ENCODE measurements at places on chromosomes 4 and X.

GRCh38 chr4:56050625-56051024 is 101.9 kb downstream of the CEP135 start:
- no peak for DNase-seq

- DNase-seq, result no peak
Observed at GRCh38 chr4:89048906-89049601, 7.9 kb downstream of the FAM13A start.

DNA sequence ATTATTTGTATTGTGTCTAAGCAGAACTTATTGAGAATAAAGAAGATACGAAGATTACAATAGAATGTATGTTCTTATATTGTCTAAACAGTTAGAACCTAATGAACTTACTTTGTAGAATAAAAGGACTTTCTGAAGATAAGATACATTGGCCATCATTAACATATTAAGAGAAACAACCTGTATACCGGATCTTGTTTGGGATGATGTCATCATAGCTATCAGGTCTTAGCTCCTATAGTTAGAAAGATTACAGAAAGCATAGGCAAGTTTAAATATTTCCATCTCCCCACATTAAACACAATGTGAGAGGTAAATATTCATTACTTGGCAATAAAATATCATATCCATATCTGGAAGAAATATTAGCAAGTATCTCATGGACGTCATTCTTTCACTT is 282.3 kb downstream of the PACRGL start:
- no peak for DNase-seq

- no peak for DNase-seq
Observed at GRCh38 chr4:54402880-54403480, 173.9 kb downstream of the PDGFRA start.

GRCh38 chr4:41060352-41061334 is 153.7 kb downstream of the APBB2 start:
- no peak for DNase-seq

DNA sequence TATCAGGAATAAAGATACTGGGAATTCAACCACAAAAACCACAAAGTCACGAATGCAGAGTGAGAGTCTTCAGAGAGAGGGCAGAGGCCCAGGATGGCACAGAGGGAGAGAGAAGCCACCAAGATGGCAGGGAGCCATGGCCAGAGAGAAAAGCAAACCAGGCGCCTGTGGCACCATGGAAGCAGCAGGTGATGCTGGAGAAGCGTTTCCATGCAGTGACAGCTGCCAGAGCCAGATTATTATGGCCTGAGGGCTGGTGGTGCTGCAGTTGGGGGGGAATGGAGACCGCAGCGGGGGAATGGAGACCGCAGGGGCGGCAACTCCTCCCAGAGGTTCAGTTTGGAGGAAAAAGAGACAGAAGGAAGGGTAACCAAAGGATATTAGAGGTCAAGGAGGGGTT is 5.8 kb downstream of the TAFAZZIN start:
- DNase-seq, result no peak

Data from stimulated activated CD8-positive, alpha-beta memory T cell treated with anti-CD3 and anti-CD28 coated beads, Interleukin-4, amount 100 ng/mL, for 1 hour (primary cell).